Activated T-cell treated with anti-CD3 and anti-CD28 coated beads for 4 hours (primary cell): ENCODE measurements at places on chromosomes 1 and 21.

DNA sequence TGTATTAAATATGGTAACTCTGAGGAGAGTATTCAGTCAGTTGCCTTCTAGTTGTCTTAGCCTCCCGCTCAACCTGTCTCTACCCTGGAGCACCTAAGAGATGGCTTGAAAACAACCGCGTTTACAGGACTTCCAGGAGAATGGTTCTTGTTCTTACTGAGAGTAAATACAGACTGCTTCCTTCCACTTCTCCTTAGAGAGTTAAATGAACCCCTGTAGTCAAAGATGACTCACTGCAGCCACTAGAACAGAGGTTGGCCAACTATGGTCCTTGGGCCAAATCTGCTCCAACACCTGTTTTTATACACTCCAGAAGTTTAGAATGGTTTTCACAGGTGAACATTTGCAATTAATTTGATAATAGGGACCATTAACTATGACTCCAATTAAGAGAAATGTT, 60.1 kb upstream of the ASB17 start:
- DNase-seq: no peak

DNA sequence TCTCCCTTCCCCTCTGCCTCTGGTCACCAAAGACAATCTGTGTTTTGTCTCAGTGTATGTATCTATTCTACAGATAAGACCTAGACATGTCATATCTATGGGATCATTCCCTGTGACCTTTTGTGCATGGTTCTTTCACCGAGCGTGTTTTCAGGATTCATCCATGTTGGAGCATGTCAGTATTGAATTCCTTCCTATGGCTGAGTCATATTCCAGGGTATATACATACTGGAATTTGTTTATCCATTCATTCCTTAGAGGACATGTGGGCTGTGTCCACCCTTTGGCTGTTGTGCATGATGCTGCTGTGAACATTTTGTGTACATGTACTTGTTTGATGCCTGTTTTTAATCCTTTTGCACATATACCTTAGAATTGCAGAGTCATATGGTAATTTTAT, 69.9 kb downstream of the NFASC start:
- no peak for DNase-seq

DNA sequence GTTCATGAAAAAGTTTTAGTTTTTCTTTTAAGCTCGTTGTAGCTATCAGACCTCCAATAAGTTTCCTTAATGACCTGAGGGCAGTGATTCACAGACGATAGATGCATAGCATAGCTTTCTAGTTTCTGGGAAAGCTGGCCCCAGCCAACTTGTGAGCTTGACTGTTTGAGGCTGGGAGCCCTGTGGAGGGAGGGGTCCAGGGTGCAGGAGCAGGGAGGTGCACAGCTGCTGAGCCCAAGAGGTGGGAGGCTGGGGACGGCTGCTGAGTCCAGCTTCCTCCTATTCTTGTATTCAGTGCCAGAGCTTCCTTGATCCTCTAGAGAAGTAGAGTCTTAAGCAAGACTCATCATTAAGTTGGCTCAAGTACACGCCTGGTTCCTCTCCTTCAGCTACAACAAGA, 11.0 kb upstream of the AVPR1B start:
- no peak for DNase-seq

DNA sequence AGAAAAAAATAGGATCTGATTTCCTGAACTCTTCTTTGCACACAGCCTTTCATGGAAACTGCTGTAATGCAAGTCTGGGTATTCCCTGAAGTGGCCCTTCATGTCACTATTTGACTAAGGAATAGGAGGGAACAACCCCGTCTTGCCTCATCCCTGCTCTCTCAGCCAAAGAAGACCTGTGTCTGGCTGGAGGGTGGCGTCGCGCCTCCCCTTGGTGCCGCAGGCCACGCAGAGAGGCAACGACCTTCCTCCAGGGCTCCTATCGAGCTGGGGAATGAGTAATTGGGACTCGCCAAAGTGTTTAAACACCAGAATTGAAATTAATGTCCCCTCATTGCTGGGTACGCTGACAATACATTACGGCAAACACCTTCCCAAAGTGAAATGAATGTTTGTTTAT, 129.8 kb downstream of the PBX1 start:
- DNase-seq: no peak

- no peak for DNase-seq
Measured at GRCh38 chr21:39350094-39351005, 1.5 kb upstream of the HMGN1 start.

GRCh38 chr21:45512626-45513002, 29.6 kb downstream of the SLC19A1 start:
- DNase-seq: no peak

- DNase-seq: peak; percentile 7
Measured at GRCh38 chr21:17513214-17514123, 626 bp downstream of the CXADR start.

DNA sequence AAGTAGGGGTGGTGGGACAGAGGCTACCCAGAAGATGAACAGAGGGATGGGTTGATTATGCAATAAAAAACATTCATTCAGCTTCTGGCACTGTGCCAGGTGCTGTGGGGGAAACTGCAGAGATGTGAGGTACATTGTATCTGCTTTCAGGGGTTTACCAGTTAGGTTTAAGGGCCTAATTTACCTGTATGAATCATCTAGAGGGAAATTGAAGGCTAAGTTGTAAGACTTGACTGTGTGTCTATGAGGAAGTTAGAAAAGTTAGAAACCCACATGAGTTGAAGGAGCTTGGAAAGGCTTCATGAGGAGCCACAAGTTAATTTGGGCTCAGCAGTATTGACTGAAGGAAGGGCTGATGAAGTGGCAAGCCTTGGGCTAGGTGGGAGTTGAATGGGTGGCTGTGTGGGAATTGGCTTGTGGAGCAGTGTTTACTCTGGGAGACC, 36.7 kb upstream of the APOBEC4 start:
- no peak for DNase-seq

- no peak for DNase-seq
Measured at GRCh38 chr1:21124846-21125245, 51.9 kb downstream of the EIF4G3 start.

- no peak for DNase-seq
Measured at GRCh38 chr1:10450156-10450814, 454 bp downstream of the CORT start.

- no peak for DNase-seq
Measured at GRCh38 chr1:60825593-60825992, 256.8 kb upstream of the NFIA start.
